ENCODE measurements at places on chromosomes 12 and 14.

DNA sequence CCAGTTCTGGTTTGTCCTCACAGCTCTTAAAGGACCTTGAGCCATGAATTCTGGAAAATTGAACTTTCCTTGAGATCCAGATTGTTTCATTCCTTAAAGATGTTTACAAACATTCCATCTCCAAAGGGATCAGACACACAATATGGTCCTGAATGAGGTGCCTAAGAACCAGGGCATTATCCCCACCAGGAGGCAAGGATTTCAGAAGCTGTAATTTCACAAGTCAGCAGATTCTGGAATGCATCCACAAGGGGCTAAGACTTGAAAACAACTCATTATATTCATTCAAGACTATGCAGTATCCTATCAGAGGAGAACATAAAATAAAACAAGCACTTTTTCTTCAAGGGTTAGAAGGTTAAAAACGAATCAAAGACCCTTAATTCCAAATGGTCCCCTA, 15.1 kb downstream of the KCNH5 start:
- no peak for DNase-seq

DNA sequence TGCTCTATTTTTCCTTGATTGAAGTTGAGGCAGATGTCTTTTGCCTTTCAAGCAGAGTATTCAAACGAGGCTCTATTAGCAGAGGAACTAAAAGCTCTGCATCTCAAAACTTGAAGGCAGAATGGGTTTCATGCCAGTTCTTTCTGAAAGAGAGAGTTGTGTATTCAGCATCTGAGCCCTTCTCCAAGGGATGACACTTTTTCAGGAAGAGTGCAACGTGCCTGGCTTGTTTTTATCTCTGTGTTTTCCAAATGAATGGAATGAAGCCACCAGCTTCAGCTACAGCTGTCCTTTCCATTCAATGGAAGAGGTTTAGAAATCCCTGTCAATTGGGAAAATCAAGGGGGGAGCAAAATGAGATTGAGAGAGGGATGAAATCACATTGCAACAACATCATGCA, 14.6 kb downstream of the BEST3 start:
- DNase-seq = no peak

- no peak for DNase-seq
These were observed 46.1 kb upstream of the DLK1 start for GRCh38 chr14:100680439-100681051.

- DNase-seq = no peak
These were observed 114.1 kb upstream of the E2F7 start for GRCh38 chr12:77179515-77179914.

DNA sequence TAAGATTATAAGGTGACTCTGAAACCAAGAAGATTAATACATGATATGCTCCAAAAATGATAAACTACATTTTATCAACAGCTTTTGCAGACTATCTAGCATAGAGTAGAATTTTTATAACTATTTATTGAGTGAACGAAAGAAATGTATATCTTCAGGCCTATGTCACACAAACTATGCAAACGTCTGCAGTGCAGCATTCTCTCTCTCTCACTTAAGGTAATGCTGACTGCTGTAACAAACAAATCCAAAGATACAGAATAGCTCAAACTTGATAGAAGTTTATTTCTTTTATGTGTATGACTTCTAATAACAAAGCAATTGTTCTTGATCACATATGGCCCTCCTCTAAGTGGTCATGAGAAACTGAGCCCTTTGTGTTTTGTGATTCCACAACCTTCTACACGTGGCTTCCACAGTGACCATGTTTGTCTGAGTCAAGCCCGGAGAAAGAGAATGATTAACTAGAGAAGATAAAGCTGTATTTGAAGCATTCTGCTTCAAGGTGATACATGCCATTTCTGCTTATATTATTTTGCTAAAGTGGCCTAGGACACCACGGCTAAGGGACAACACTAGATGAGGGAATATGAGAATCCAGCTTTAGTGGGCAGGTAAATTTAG, 1352.7 kb upstream of the TMEM132C start:
- DNase-seq = no peak

DNA sequence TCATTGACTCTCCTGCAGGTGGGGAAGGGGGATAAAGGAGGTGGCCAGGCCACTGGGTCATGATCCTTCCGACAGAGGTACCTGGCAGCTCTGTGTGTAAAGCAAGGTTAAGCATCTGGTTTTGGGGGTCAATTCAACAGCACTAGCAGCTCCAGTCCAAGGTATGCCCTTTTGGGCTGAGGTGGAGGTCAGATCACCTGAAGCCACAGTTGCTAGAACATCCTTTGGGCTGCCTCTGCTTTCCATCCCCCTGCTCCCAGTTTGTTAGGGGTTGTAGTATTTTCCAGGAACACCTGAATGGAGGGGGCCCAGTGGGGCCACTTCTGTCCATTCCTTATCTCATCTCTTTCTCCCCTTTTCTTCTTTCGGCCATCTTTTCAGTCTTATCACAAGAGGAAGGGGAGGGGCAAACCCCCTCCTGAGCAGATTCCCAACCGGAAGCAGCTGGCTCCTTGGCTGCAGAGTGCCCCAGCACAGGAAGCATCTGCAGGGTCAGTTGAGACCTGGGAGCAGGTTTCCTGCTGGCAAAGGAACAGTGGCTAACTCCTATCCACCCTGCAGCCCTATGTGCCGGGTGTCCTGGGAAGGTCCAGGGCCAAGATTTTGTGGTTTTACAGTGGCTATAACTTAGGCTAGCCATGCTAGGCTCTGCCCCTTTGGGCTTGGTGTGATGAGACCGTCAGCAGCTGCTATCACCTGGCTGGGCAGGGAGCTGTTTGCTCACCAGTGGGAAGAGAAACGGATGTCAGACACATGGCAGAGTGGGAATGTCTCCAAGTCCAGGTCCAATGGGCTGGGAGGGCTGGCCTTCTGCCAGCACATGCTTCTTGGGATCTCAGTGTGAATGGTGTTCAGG, 40.2 kb downstream of the SH2B3 start:
- no peak for DNase-seq

DNA sequence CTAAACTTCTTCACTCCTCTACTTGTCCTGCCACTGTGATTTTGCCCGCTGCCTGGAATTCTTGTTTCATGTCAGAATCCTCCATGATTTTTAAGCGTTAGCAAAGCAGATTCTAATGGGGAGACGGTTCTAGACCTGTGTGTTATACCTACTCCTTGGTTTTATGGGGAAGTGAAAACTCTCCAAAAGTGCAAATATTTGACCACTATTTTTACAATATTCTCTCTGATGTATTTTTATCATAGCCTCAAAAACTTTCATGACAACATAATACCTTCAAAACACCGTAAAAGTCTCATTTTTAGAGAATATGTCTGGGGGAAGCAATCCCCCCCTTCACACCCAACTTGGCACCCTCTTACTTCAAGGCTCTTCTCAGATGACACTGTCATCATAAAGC, 12.9 kb upstream of the KRAS start:
- DNase-seq = no peak

DNA sequence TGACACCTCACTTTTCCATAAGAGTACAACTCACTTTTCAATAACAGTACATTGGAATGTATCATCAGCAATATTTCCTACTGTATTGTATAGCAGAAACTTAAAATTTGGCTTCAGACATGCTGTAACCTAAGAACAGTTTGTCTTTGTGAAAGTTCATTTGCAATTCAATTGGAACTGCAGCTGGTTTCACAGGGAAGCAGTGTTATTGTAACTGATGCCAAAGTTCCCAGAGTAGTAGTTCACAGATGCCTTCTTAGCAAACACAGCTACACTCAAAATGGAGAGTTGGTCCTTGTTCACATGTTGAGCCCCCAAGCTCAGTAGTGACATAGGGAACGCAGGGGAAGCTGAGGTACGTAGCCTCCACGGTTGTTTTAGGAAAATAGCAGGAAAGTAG, 23.3 kb downstream of the PPP1R36 start:
- no peak for DNase-seq

GRCh38 chr12:49377386-49377785, 10.1 kb downstream of the SPATS2 start:
- DNase-seq = no peak

- DNase-seq = no peak
These were observed 721.7 kb downstream of the GALC start for GRCh38 chr14:87271331-87271730.

DNA sequence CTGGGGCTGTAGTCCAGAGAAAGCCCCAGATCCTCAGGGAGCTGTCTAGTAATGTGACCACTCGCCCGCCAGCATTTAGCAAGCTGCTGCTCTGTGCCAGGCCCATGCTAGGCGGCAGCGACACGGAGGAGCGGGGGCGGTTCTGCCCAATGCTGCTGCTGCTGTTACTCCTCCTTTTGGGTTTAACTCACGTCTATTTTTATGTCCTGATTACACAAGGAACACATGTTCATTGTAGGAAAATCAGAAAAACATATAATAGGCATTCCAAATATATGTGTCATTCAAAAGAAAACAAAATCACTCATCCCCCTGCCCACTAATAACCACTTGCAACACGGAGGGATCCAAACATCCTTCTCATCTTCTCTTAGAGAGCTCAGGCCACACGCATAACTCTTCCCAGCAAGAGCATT, 30.4 kb downstream of the CCDC92 start:
- DNase-seq = no peak

DNA sequence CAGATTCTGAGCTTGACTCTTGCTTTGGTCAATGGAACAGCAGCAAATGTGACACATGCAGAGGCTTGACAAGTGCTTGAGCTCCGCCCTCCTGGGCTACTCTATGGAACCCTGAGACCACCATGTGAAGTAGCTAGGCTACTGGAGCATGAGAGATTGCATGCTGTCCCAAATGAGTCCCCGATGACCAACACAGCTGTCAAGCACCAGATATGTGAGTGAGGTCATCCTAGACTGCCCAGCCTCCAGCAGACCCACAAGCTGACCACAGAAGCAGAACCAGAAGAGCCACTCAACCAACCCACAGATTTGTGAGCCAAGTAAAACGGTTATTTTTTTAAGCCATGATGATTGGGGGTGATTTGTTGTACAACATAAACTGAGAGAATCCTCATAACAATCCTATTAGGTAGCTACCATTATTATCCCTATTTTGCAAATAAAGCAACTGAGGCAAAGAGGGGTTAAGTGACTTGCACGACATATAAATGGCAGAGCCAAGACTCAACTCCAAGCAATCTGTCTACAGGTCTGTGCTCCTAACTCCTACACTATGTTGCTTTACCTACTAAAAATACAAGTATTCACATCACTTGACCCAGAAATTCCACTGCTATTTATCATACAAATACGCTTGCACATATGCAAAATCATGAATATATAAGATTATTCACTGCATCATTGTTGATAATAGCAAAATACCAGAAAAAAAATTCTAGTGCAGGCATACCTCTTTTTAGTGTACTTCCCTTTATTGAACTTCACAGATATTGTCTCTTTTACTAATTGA, 136.2 kb downstream of the NDUFA12 start:
- DNase-seq = no peak

GRCh38 chr14:101063121-101063520, 159.6 kb upstream of the RTL1 start:
- no peak for DNase-seq

DNA sequence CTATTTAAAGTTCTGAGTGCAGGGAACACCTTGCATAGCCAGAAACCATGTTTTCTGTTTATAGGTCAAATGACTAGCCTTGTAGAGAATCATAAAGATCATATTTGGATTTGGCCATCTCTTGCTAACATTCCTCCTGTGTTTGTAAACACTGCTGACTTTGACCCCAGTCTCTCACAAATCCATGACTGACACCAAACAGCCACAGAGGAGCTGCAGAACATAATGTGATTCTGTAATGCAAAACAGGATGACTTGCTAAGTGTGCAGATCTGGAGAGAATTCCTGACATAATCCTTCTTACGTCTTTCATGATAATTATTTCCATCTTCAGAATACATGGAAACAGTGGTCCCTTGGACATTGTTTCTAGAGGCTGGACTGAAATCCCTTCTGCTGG, 211.8 kb downstream of the BMP4 start:
- no peak for DNase-seq
